ENCODE measurements at places on chromosomes 7 and 10.

- no peak for DNase-seq
Observed at GRCh38 chr10:25815236-25815635, 118.8 kb upstream of the MYO3A start.

- no peak for DNase-seq
Observed at GRCh38 chr10:35592441-35592840, 12.7 kb upstream of the GJD4 start.

DNA sequence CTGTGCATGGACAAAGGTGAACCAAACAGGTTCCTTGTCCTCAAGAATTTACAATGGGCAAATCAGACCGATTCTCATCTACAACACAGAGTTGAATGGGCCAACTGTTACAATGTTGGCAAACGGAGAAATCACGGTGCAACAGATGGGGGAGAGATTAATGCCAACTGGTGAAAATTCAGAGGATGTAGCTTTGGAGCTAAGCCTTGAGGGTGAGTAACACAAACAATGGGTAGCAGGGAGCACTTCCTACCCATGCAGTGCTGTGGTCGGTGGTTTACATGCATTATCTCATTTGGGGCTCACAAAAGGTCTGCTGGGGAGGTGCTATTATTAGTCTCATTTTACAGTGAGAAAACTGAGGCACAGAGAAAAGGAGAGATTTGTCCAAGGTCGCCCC is 902 bp upstream of the NFE2L3 start:
- no peak for DNase-seq

- DNase-seq = no peak
Observed at GRCh38 chr7:44673771-44674170, 67.3 kb downstream of the OGDH start.

All from CMK (cell line).